HL-60 (cell line): ENCODE measurements at places on chromosomes 2 and 18.

GRCh38 chr2:85134896-85135659, 1.9 kb downstream of the TCF7L1 start:
- no peak for DNase-seq

DNA sequence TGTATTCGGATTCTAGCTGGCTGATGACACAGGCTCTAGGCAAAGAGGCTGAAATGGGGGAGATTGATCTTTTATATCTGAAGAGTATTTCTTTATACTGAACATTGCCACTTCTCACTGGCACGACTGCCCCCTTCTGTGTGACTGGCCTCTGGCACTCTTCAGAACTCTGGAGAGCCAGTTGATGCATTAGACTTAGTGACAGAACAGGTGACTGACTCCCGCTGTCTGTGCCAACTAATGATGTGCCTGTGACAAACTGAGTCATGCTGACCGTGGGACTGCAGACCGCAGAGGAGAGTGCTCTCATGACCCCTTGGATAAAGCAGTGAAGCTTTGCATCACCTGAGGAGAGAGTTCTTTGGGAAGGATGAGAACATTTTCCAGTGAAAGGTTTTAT, 14.4 kb downstream of the MGAT5 start:
- DNase-seq = no peak

DNA sequence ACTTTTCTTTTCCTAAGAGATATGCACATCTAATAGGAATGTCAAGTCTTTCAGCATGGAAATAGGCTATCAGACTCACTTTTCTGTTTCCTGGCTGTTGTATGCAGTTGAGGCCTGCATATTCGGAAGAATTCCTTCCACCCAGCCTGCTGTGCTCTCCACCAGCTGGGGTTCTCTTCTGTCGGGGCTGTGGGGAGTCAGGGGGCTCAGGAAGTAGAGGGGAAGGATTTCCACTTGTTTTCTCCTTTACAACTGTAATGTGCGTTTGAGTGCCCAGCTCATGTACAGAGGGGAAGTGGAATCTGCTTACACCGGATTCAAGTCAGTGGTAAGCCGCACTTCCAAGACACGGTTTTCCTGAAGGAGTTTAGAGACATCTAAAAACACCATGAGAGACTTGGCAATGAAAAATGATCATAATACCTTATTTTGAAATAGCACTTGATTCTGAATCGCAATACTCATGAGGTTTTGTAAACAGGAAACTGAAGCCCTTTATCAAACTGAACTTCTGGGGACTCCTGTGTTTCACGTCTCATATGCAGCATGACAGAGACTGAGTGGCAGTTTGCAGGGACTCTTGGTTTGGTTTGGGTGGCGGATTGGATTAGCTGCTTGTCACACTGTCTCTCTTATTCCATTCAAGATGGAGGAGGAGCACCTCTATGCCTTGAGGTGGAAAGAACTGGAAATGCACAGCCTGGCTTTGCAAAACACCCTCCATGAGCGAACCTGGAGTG, 90.4 kb downstream of the MTCL1 start:
- no peak for DNase-seq

DNA sequence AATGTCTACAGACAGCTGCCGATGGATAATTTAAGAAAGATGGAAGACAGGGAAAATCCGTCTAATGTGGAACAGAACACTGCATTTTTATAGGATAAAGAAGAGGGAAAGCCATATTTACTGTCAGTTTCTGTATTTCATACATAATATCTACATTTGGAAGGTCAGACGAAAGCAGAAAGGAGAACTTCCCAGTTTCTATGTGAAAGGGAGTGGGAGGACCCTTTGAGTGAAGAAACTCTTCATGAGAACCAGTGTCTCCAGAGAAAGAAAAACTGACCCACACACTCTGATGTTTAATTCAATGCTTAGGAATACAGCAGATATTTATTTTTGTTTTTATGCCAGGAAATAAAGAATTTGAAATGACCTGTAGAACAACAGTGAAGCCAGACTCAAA, 127.2 kb downstream of the CALCRL start:
- DNase-seq = no peak

GRCh38 chr2:35548171-35548570, 807.4 kb upstream of the CRIM1 start:
- DNase-seq = no peak

DNA sequence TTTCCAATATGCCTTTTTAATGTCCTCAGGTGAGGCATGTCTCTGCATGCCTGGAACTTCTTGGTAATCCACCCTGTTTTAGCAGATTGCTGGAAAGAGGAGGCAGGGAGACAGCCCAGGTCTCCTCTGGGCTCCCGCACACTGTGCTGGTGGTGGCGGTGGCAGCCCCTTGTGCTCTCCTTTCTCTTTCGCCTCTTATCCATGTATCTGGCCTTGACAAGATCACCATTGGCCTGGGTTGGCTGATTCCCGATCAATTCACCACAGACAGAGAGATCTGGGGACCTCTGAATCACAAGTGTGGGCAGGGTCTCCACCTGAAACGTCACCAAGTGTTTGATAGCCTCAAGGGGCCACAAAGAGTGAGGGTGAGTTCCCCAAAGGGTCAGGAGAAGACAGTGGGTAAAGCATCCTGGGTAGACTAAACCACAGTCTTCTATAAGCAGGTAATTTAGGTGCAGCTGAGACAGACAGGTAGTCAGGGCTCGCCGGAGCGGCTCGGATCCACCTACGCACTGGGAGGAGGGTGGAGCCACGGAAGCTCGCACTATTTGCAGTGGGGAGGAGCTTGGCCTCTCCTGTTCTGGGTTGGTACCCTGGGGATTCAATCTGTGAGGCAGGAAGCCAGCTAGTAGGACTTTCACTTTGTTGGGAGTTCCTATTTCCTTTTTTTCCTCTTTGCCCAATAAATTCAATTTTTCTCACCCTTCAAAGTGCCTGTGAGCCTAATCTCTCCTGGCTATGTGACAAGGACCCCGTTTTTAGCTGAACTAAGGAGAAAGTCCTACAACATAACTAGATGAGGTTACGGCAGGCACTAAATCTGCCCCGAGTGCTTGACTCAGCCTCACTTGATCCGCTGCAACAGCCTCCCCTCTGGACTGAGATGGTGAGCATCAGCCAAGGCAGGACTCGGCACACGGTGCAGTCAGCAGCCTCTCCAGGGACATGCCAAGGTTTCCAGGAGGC, 57.6 kb downstream of the SLC4A3 start:
- no peak for DNase-seq

DNA sequence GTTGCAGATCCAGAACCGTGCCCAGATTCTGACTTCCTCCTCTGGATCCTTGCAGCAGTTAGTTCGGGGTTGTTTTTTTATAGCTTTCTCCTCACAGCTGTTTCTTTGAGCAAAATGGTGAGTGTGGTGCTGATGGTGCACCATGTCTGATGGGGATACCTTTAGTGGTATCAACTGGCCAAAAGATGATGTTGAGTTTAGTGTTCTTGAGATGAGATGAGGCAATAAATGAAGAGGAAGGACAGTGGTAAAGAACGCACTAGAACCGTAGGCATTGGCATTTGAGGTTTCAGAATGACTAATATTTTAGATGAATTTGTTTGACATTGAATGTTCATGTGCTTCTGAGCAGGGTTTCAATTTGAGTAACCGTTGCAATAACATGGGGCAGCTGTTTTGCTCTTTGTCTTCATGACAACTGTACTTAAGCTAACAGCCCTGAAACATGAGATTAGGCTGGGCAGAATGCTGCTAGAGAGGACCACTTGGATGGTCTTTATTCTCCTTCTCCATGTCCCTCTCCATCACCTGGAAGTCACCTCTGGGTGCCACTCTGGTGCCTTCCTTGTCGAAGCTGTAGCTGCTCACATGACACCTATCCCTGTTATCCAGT, 3.9 kb downstream of the CTLA4 start:
- DNase-seq = no peak

DNA sequence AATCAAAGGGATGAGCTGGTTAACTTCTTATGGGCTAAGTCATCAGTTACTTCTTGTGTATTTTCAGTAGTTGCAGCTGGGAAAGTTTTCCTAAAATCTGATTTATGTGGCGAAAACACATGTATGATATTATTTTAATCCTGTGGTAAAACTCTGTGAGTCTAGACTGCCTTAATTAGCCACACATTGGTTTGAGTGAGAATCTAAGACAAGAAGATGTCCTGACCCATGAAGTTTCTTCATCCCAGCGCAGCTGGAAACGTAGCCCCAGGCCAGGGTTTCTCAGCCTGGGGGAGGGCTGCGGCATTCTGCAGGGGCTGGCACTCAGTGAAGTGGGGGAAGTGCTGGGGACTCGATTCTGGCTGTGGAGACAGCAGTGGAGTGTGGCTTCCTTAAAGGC, 44.7 kb upstream of the INHBB start:
- DNase-seq = no peak

- DNase-seq = no peak
These were observed 40.4 kb upstream of the CDC42EP3 start for GRCh38 chr2:37711831-37712230.

DNA sequence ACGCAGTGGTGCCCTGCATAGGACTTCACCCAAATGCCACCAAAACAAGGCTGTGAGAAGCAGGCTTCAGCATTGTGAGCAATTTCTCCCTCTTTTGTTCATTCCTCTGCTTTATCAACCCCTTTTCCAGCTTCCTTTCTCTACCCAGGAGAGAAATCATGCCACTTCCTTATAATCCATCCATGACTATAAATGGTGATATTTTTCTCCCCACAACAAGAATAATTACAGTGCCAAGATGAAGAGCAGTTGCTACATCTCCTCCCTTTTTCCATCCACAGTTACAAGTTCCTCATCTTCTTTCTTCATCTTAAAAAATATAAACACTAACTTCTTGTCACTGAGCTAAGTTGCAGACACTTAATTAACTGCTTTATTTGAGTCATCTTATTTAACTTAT, 167.2 kb downstream of the ANTXR1 start:
- DNase-seq = peak; percentile 13

DNA sequence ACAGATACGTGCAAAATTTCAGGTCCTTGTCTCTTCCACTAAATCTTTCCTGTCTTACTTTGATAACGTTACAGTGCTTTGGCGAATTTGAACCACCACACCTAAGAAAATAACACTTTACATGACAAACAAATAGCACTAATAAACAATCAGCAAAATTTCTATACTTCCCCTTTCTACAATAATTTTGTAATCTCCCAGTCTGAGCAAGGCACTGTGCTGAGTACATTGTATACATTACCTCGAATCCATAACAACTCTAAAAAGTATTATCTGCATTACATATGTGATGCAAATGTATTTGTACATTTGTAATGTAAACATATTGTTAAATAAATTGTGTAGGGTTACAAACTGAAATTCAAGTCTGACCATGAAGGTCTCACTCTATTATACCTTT, 49.9 kb downstream of the RTN4 start:
- no peak for DNase-seq

DNA sequence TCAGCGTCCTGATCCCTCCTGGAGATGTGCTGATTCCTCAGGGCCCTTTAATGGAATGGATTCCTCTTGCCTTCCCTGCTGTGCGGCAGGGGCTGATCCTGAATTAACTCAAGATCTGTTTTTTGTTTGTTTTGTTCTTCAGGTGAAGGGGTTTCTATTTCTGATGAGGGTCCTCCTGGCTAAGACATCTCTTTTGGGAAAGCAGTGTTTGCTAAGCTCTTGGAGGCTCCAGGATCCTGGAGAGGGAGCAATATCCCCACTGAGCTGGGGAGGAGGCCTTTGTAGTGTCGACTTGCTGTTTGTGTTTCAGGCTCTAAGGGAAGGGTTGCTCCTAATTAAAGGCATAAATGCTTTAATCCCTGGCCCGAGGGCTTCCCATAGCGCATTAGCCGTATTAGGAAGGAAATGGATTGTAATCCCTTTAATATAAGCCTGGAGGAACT, 65.3 kb upstream of the FOXI3 start:
- DNase-seq = no peak

GRCh38 chr2:113351375-113352355, 72.9 kb upstream of the PAX8 start:
- no peak for DNase-seq

- DNase-seq = no peak
These were observed 798.8 kb upstream of the HS6ST1 start for GRCh38 chr2:129117434-129117833.

DNA sequence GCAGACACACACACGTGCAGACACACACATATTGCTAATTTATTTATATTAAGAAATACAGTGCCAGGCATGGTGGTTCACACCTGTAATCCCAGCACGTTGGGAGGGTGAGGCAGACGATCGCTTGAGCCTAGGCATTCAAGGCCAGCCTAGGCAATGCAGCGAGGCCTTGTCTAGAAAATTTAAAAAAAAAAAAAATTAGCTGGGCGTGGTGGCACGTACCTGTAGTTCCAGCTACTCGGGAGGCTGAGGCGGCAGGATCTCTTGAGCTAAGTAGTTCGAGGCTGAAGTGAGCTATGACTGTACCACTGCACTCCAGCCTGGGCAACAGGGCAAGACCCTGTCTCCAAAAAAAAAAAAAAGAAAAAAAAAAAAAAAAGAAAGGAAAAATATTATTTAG, 28.8 kb downstream of the ANXA4 start:
- no peak for DNase-seq

GRCh38 chr2:232382331-232383225, 4.0 kb downstream of the ALPP start:
- no peak for DNase-seq

DNA sequence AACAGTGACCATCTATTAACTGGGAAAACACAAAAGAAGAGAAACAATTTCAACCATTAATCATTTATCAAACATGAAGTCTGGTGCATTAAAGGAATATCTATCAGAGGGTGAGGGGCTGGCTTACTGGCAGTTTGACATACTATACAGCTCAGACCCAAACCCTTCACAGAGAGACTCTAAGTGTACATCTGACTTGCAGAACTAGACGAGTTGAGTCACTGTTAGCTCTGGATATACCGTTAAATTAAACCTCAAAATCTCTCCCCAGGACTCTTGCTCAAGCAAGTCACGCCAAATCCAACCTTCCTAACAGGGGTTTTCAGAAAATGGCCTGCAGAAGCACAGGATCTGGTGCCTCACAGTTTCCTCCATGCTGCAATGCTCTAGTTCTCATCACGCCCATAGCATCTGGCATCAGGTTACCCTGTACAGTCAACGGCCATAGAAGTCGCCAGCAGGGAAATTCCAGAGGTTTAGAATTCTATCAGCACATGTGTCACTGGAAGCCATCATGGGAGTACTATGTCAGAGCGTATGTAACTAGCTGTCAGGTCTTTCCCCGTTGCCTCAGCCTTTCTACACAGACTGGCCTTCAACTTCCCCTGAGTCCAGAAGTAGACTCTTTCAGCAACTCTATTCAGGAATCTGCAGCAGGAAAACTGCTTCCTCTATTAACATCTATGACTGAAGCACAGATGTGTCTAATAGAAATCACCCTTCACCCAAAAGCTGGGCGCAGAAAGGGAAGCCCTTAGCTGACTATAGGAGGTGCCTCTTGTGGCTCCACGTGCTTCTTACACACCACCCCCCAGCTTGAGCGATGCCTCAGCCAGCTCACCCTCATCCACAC, 9.3 kb downstream of the TGOLN2 start:
- peak; percentile 84 for DNase-seq
